ENCODE measurements at places on chromosomes 1 and 21. TPM values are rescaled to one million over a fixed set of nuclear protein-coding genes. Genes with fewer than 3 reads are reported as not detected.

F5 gene
- total RNA-seq: 0.27 TPM

SLC2A5 gene
- 29.5 TPM for total RNA-seq

- no peaks in the 10 kb centered on the region for H3K4me1 ChIP-seq
- H3K4me3 ChIP-seq: no peak overlapping the region
- no peaks in the 10 kb centered on the region for H3K36me3 ChIP-seq
- no peaks in the 10 kb centered on the region for H3K27me3 ChIP-seq
Observed at GRCh38 chr1:54310439-54311328, 95.5 kb downstream of the SSBP3 start.

SIM2 gene
- not detected for total RNA-seq

TMCC2 gene
- total RNA-seq: 3.3 TPM

GRCh38 chr1:97632075-97632474 is 288.8 kb downstream of the DPYD start:
- H3K4me3 ChIP-seq: no peak overlapping the region
- no peak for DNase-seq
- no peaks in the 10 kb centered on the region for H3K4me1 ChIP-seq
- no peaks in the 10 kb centered on the region for H3K36me3 ChIP-seq
- H3K27ac ChIP-seq: no peak overlapping the region
- no peaks in the 10 kb centered on the region for H3K27me3 ChIP-seq

CCDC24 gene
- total RNA-seq: 18.4 TPM

DNA sequence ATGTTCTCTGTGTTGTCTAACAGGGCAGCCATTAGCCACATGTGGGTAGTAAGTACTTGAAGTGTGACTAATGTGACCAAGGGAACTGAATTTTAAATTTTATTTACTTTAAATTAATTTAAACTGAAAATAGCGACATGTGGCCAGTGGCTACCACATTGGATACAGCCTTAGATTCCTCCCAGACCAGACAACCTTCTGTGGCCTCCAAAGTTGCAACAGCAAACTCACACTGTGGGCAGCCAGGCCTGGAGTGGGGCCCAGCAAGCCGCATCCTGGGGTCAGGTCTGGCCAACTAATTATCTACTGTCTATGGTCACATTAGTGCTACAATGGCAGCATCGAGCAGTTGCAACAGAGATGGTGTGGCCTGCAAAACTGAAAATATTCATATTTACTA is 11.7 kb downstream of the EIF2D start:
- peaks cover 83% of the 10 kb centered on the region for H3K36me3 ChIP-seq
- no peak overlapping the region for H3K27ac ChIP-seq
- no peak overlapping the region for H3K4me3 ChIP-seq
- no peaks in the 10 kb centered on the region for H3K27me3 ChIP-seq
- H3K4me1 ChIP-seq: no peaks in the 10 kb centered on the region

DNA sequence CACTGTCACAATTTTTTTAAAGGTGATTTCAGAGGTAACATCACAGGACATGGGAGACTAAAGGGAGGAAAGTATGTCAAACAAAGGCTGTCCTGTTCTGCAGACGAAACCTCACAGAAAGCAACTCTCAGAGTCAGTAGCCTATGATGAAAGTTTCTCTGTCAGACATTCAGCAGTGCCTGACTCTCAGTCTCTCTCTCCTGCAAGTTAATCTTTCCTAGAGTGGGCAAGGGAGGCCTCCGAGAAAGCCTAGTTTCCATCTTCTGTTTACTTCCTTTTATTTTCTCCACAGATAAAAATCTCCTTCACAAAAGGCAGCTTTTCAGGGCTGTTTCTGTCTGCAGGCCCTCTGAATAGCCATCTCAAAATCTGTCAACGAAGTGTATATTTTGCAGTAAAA is 24.9 kb upstream of the FMO2 start:
- no peak for DNase-seq
- H3K4me1 ChIP-seq: no peaks in the 10 kb centered on the region
- no peak overlapping the region for H3K4me3 ChIP-seq
- H3K27me3 ChIP-seq: no peaks in the 10 kb centered on the region
- no peaks in the 10 kb centered on the region for H3K36me3 ChIP-seq
- H3K27ac ChIP-seq: no peak overlapping the region

SYCP1 gene
- not detected for total RNA-seq

GRCh38 chr1:202018468-202019234 is 8.3 kb downstream of the ELF3 start:
- no peak overlapping the region for H3K4me3 ChIP-seq
- H3K27me3 ChIP-seq: no peaks in the 10 kb centered on the region
- no peaks in the 10 kb centered on the region for H3K36me3 ChIP-seq

UBXN10 gene
- total RNA-seq: 0.25 TPM

DNA sequence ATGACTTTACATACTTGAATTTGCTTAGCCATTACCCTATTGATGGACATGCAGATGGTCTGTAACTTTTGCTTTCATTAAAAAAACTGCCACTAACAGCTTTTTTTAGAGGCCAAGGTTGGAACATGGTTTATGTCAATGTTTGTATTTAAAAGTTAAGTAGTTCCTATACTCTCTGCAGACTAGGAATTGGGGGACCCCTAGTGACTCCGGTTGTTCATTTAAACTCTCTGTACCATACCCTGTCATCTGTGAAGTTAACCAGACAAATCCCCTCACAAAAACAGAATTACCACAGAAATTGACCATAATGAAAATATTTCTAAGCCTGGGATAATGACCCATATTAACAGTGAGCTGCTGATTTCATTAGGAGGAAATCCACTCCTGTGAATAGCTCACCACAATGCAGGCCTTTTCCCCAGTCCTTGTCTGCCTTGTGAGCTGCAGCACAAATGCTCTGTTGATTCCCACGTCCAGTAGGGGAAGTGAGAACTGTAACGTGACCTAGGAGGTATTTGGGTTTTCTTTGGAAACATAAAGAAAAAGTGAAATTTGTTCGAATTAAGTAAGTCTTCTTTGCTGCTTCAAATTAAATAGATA is 30.2 kb upstream of the CD101 start:
- H3K4me3 ChIP-seq: no peak overlapping the region
- no peaks in the 10 kb centered on the region for H3K36me3 ChIP-seq
- no peak overlapping the region for H3K27ac ChIP-seq

MSTO1 gene
- 113 TPM for total RNA-seq

- DNase-seq: peak; percentile 12
- peak overlapping the region; percentile 31 for H3K4me3 ChIP-seq
- H3K27me3 ChIP-seq: no peaks in the 10 kb centered on the region
- H3K4me1 ChIP-seq: peaks cover 89% of the 10 kb centered on the region
- H3K27ac ChIP-seq: peak overlapping the region; percentile 99
Observed at GRCh38 chr1:150566589-150567340, 12.6 kb downstream of the MCL1 start.

DNA sequence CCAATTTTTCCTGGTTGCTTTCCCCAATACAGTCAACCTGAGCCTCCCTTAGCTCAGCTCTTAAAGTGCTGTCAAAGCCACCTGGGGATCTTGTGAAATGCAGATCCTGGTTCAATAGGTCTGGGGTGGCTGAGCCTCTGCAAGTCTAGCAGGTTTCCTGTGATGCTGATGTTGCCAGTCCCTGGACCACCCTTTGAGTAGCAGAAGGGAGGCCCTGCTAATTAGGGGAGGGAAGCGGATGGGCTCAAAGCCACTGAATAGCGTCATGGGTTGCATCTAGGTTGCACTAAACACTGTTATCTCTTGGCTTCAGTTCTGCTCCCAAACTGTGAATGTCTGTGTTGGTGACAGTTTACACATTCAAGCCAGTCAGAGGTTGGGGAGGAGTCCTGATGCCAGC is 127.2 kb downstream of the KAZN start:
- no peaks in the 10 kb centered on the region for H3K36me3 ChIP-seq
- no peak overlapping the region for H3K27ac ChIP-seq
- no peaks in the 10 kb centered on the region for H3K4me1 ChIP-seq
- DNase-seq: no peak
- no peaks in the 10 kb centered on the region for H3K27me3 ChIP-seq

DNA sequence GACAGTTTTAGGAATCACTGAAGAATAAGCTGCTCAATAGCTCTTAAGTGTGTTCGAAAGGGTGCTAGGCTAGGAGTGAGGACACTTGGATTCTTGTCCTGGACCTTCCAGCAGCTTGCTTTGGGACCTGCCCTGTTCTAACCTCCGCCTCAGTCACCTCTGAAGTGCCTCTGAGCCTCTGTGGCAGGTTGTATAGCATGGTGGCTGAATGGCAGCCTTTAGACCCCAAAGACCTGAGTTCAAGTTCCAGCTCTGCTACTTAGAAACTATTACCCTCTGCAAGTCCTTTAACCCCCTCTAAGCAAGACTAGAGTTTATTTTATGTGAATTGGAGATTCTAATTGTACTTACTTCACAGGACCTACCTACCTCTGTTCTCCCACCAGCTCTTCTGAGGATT is 81.5 kb downstream of the RRAGC start:
- no peaks in the 10 kb centered on the region for H3K36me3 ChIP-seq
- no peak overlapping the region for H3K27ac ChIP-seq
- H3K4me3 ChIP-seq: no peak overlapping the region
- no peaks in the 10 kb centered on the region for H3K27me3 ChIP-seq

DNA sequence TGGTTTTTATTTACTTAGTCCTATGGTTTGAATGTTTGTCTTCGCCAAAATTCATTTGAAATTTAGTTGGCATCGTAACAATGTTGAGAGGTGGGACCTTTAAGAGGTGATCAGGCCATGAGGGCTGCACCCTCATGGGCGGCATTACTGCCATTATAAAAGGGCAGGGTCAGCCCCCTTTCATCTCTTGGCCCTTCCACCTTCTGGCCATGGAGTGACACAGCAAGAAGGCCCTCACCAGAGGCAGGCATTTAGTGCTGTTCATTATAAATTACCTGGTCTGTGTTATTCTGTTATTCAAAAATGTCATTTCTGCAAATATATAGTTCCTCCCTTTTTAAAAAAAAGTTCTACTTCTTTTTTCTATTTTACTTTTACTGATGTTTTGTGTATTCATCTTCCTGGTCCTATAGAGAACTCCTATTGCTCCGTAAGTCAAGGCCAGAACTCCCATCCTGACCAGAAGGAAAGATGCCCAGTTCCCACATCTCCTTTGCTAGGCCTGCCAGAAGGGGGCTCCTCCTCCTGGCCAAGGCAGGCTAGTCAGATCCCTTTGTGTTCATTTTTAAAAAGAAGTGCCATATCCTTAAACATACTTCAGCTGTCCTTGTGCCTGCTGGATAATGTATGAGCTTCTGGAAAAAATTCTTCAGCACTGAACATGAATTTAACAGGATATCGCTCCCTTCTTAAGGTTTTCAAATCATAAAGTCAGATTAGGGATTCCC is 10.0 kb upstream of the LBR start:
- peaks cover 50% of the 10 kb centered on the region for H3K4me1 ChIP-seq
- no peak overlapping the region for H3K4me3 ChIP-seq
- H3K27me3 ChIP-seq: no peaks in the 10 kb centered on the region
- H3K27ac ChIP-seq: no peak overlapping the region
- no peaks in the 10 kb centered on the region for H3K36me3 ChIP-seq

DNA sequence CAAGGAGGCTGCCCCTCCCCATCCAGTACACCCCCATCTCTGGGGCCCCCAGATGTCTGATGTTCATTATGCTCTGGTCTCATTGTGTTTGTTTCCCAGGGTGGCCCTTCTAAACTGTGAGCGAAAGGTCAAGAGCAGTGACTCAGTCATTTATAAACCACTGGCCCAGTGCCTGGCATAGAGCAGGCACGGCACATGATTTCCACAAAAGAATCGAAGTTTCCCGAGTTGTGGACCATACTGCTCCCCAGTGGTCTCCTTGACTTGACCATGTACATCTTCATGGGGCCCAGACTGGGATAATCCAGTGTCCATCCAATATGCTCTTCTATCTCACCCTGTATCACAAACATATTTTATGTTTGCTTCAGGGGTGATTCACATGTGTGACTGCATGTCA is 153.3 kb downstream of the NR5A2 start:
- H3K36me3 ChIP-seq: no peaks in the 10 kb centered on the region
- H3K27ac ChIP-seq: no peak overlapping the region
- H3K4me1 ChIP-seq: no peaks in the 10 kb centered on the region
- no peak for DNase-seq
- no peak overlapping the region for H3K4me3 ChIP-seq

DNA sequence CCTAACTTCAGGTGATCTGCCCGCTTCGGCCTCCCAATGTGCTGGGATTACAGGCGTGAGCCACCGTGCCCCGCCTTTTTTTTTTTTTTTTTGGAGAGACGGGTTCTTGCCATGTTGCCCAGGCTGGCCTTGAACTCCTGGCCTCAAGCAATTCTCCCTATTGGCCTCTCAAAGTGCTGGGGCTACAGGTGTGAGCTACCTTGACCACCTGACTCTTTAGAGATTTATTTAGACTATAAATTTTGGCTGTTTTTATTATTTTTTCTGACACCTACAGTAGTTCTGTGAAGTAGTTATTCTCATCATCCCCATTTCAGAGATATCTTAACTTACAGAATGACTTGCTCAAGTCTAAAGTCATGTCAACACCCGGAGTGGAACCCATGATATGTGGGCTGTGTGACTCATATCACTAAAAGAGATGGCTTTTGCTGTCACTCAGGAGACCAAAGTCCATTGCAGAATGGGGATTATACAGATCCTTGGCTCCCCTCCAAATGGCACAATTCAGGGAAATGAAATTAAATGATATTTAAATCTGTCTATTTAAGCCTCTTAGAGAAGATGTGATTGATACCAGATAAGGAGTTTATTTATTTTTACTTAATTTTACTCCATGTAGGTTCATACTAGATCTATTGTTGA is 93.2 kb downstream of the CTH start:
- no peak for DNase-seq
- no peak overlapping the region for H3K27ac ChIP-seq
- no peaks in the 10 kb centered on the region for H3K27me3 ChIP-seq
- no peak overlapping the region for H3K4me3 ChIP-seq
- H3K4me1 ChIP-seq: no peaks in the 10 kb centered on the region

DNA sequence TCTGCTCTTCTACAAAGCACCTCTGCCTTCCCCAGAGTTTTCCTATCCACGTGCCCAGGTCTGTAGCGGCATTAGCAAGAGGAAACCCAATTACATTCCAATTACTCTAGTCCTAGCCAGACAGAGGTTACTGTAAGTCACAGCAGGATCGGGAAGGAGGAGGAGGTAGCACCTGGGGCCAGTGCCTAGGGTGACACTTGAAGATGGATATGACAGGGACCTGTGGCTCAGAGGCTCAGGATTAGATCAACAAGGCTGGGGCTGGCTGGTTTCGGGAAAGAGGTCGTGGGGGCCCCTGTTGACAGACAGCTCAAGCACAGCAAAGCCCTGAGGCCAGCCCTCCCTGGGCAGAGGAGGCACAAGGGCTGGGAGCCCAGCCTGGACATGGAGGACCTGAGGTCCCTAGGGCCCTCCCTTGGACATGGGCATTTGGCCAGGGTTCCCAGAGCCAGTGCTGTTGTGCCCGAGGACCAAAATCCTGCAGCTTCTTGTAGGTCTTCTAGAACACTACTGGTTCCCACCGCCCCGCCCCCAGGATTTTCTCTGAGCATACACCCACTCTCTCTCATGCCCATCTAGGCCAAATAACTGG is 3.0 kb upstream of the HCRTR1 start:
- H3K27ac ChIP-seq: no peak overlapping the region
- H3K27me3 ChIP-seq: peaks cover 31% of the 10 kb centered on the region
- DNase-seq: no peak
- H3K4me1 ChIP-seq: peaks cover 17% of the 10 kb centered on the region

ELAPOR1 gene
- total RNA-seq: 1.7 TPM

Measured in B cell (primary cell).